PC-9 (cell line): ENCODE measurements at places on chromosomes 7 and 10. TPM values are rescaled to one million over a fixed set of nuclear protein-coding genes. Genes with fewer than 3 reads are reported as not detected.

Gene CACNB2
- not detected in 2 replicates for total RNA-seq

Gene ZNF248
- total RNA-seq: 10.7 and 15.1 TPM in 2 replicates

DNA sequence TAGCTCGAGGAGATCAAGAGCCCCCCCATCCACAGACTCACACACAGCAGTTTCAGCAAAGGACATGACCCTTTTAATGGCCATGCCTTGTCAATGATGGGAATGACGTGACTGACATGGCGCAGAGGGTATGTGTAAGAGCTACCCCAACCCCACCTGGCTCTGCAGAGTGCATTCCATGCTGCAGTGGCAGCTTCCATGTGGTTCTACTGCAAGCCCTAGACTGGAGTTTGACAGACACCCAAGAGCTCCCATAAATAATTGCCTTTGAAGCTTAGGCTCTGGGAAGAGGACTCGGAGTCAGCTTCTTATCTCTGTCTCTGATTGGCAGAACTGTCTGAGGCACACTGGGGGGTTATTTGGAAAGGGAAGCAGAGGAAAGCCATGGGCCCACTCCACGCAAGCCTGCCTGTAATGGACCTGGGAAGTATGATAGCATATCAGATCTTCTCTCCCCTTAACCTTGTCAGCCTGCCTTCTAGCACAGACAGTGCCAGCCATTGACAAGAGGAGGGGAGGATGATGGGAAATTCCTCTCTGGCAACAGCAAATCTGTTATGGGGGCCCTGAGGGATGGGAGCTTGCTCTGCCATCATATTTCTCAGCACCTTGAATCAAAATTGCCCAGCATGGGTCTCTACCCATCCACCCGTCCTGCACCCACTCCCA lies 478.5 kb upstream of the PODXL start:
- no peak for DNase-seq
- peaks cover 14% of the 10 kb centered on the region for H3K4me1 ChIP-seq
- H3K27ac ChIP-seq: no peak overlapping the region

DNA sequence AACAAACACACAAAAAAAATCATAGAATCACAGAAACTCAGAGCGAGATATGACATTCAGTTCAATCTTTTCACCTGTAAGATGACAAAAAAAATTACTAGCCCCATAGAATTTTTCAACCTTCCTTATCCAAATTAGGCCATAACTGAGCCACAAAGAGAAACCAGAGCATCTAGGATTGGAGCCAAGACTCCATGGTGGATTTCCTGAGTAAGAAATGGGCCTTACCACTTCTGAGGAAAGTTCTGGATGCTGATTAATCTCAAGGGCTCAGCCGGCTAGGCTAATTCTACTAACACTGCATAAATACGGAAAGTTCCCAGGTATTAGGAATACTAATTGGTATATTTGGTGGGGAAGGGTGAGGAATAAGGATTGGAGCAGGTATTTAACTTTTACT lies 16.8 kb downstream of the LIPM start:
- no peaks in the 10 kb centered on the region for H3K4me1 ChIP-seq
- no peaks in the 10 kb centered on the region for H3K36me3 ChIP-seq
- H3K27ac ChIP-seq: no peak overlapping the region
- H3K27me3 ChIP-seq: no peaks in the 10 kb centered on the region
- DNase-seq: no peak

- no peaks in the 10 kb centered on the region for H3K36me3 ChIP-seq
- H3K4me3 ChIP-seq: no peak overlapping the region
- DNase-seq: no peak
- no peaks in the 10 kb centered on the region; the same call in 1 of the 2 replicates for H3K27me3 ChIP-seq
Measured at GRCh38 chr10:113426181-113426877, 126.5 kb upstream of the HABP2 start.

GRCh38 chr10:116787053-116787659 lies 44.8 kb upstream of the HSPA12A start:
- DNase-seq: no peak
- H3K4me3 ChIP-seq: no peak overlapping the region
- H3K27ac ChIP-seq: no peak overlapping the region
- H3K27me3 ChIP-seq: no peaks in the 10 kb centered on the region
- H3K4me1 ChIP-seq: no peaks in the 10 kb centered on the region

DNA sequence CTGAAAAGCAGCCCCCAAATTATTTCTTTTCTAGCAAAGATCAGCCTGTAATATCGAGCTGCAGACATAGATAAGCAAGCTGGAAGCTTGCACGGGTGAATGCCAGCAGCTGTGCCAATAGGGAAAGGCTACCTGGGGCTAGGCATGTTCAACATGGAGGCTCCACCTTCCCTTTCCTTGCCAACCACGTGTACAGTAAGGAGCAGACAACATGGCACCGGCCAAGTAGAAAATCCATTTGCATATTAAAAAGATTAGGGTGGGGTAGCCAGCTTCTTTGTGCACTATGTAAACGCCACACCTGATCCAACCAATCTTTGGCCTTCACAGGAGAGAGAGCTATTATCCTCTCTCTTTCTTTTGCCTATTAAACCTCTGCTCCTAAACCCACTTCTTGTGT lies 56.7 kb upstream of the SEPHS1 start:
- peaks cover 35% of the 10 kb centered on the region for H3K27me3 ChIP-seq
- no peaks in the 10 kb centered on the region for H3K36me3 ChIP-seq
- no peak for DNase-seq
- H3K4me3 ChIP-seq: no peak overlapping the region

Gene SUGCT
- 2.7 and 3.5 TPM in 2 replicates for total RNA-seq
